ENCODE measurements at places on chromosomes 2 and 18. TPM values are rescaled to one million over a fixed set of nuclear protein-coding genes. Genes with fewer than 3 reads are reported as not detected.

The QPCT gene
- 9.5 TPM for total RNA-seq

The CD226 gene
- total RNA-seq, result 0.85 TPM

The PSMA8 gene
- not detected for total RNA-seq

The ASXL3 gene
- 0.43 TPM for total RNA-seq

The KCNF1 gene
- total RNA-seq, result 0.14 TPM

The LOXHD1 gene
- total RNA-seq, result not detected
